ENCODE measurements at places on chromosomes 4 and X. TPM values are rescaled to one million over a fixed set of nuclear protein-coding genes. Genes with fewer than 3 reads are reported as not detected.

DNA sequence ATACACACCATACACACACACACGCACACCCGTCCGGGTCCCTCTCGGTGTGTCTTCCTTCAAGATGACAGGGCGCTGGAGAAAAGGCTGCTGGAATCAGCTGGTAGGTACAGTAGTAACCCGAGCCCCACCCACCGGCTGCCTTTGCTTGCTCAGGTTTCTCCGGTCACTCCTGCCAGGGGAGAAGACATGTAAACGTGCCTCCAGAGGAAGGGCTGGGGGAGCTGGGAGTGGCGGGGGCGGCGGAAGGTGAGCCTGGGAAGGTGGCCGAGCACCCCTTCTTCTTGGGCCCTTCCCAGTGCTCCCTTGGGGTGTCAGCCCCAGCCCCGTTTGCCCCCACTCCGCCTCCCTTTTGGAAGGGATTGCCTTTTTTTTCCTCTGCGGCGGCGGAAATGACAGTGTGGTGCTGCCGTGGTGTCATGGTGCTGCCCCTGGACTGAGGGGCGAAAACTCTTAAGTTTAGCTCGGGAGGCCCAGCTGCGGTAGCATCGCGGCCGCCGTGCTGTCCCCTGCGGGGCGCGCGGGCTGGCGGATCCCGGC, at the start of gene MID2:
Gene MID2 (plus strand): TSS at position 169 of the 540 bp plus-strand sequence. CDS start 561 bp downstream, outside the sequence.
- H3K27ac ChIP-seq: peak within 1 kb of the TSS; percentile 63
- H3K4me1 ChIP-seq: no peaks in the 10 kb centered on the region
- DNase-seq: no peak
- H3K27me3 ChIP-seq: peaks cover 5% of the 10 kb centered on the region
- H3K4me3 ChIP-seq: peak within 1 kb of the TSS; percentile 41
- no peaks in the 10 kb centered on the region for H3K36me3 ChIP-seq

- no peaks in the 10 kb centered on the region for H3K27me3 ChIP-seq
- H3K4me3 ChIP-seq: peak overlapping the region; percentile 21
- H3K27ac ChIP-seq: peak overlapping the region; percentile 69
- no peaks in the 10 kb centered on the region for H3K36me3 ChIP-seq
- peaks cover 5% of the 10 kb centered on the region for H3K4me1 ChIP-seq
- DNase-seq: no peak
These were observed 197.3 kb downstream of the OR13H1 start for GRCh38 chrX:131741103-131741581.

Gene ZFYVE28
- total RNA-seq: 9.6 TPM

DNA sequence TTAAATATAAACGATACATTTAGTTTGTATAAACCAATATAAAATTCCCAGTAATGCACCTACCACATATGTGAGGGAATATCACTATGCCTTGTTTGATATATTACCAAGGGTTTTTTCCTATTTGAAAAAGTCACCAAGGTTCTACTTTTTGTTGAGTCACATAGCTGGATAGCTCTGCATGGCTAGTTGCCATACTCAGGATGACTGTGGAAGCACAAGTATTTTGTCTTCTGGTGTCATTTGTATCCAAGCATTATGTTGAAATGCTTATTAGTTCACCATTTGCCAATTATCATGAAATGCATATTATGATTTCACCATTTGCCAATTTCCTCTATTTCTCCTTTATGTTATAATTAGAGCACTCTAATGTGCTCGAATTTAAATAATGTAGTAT, 162.7 kb upstream of the TTC29 start:
- H3K4me3 ChIP-seq: no peak overlapping the region
- no peaks in the 10 kb centered on the region for H3K4me1 ChIP-seq
- no peak for DNase-seq
- H3K27ac ChIP-seq: no peak overlapping the region
- no peaks in the 10 kb centered on the region for H3K27me3 ChIP-seq

Gene IBSP
- total RNA-seq: 2.6 TPM

DNA sequence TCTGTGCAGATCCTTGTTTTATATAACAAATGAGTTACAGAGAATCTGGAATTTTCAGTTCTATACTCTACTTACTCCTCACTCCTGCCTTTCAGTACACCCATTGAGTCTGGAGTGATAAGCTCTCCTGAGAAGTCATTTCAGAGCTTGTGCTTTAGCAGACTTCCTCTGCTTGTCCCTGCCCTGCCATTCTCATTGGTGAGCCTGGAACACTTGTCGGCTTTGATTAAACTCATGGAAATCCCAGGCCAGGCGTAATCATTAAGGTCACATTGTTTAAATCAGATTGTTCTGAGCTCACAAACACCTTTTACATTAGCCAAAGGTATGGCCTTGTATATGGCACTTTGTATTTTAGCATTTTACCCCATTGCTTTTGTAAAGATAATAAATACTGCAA, 102.7 kb downstream of the CNKSR2 start:
- no peak for DNase-seq
- H3K36me3 ChIP-seq: no peaks in the 10 kb centered on the region
- no peaks in the 10 kb centered on the region for H3K27me3 ChIP-seq
- no peak overlapping the region for H3K4me3 ChIP-seq
- no peaks in the 10 kb centered on the region for H3K4me1 ChIP-seq
- no peak overlapping the region for H3K27ac ChIP-seq

- H3K4me3 ChIP-seq: no peak overlapping the region
- H3K4me1 ChIP-seq: no peaks in the 10 kb centered on the region
- no peaks in the 10 kb centered on the region for H3K36me3 ChIP-seq
- H3K27ac ChIP-seq: no peak overlapping the region
- no peak for DNase-seq
- no peaks in the 10 kb centered on the region for H3K27me3 ChIP-seq
These were observed 32.7 kb downstream of the ACSL1 start for GRCh38 chr4:184792950-184793555.

DNA sequence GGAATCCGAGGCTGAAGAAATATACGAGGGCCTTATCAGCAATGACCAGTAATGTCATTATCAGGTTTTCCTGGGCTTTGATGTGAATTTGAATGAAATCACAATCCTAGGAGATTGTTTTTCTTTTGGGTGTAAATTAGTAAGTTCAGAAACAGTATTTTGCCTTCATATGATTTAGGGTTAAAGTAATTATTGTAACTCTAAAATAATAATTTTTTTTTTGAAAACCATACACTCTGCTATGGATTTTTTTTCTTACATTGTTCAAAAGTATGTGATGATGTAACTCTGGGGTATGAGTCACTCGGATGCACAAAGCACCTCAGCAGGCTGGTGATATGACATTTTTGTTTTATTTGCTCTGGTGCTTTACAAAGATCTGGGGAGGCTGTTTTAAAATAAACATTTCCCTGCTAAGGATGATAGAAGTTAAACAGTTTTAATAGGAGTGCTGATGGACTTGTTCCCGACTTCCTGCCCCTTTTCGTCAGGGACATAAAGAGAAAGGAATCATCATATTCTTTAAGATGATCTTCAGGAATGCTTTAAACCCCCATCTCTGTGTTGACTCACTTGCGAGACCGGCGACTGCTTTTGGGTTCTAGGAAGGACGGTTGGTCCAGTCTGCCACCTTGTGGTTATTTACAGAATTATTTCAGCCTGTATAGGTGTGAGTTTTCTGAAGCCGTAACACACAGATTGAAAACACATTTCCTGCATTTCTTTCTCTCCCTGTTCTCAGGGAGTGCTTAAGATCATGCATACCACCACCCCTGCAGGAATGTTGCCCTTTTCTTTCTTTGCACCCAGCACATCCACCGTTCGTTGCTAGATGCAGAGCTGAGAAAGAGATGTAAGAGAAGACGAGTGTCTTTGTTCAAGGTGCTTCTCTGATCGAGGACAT, 72.5 kb downstream of the RAPGEF2 start:
- peak; percentile 97 for DNase-seq
- no peaks in the 10 kb centered on the region for H3K27me3 ChIP-seq
- H3K4me3 ChIP-seq: no peak overlapping the region

Gene FDCSP
- total RNA-seq: not detected

Gene GRID2
- total RNA-seq: 19.7 TPM

- no peaks in the 10 kb centered on the region for H3K4me1 ChIP-seq
- H3K27ac ChIP-seq: no peak overlapping the region
- no peaks in the 10 kb centered on the region for H3K36me3 ChIP-seq
- DNase-seq: no peak
- no peak overlapping the region for H3K4me3 ChIP-seq
These were observed 104.6 kb downstream of the DTHD1 start for GRCh38 chr4:36385951-36386571.

Gene PPAT
- total RNA-seq: 22.4 TPM

Gene RNF113A
- total RNA-seq: 16.0 TPM

DNA sequence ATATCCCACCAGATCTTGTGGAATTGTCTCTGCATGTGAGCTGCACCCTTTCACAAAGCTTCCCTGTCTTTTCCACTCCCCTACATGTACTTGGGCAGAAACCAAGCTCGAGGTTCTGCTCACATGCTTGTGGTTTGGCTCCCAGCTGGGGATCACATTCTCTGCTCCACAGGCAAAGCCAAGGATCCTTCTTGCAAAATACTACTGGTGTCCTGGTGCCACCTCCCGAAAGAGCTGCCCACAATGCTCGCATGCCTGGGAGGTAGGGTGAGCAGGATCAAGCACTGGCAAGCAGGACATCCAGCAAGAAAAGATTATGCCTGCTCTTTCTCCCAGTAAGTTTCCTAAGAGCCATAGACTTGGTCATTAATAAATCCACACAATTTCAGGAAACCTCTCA, 45.1 kb upstream of the PPARGC1A start:
- no peaks in the 10 kb centered on the region for H3K27me3 ChIP-seq
- H3K4me3 ChIP-seq: no peak overlapping the region
- no peak for DNase-seq
- no peak overlapping the region for H3K27ac ChIP-seq
- peaks cover 6% of the 10 kb centered on the region for H3K4me1 ChIP-seq

GRCh38 chr4:163818673-163819072, 324.2 kb downstream of the TMA16 start:
- no peaks in the 10 kb centered on the region for H3K27me3 ChIP-seq
- no peak overlapping the region for H3K27ac ChIP-seq
- no peak overlapping the region for H3K4me3 ChIP-seq
- DNase-seq: no peak

GRCh38 chrX:51889851-51890250, 3.6 kb upstream of the MAGED1 start:
- no peaks in the 10 kb centered on the region for H3K27me3 ChIP-seq
- no peaks in the 10 kb centered on the region for H3K36me3 ChIP-seq
- no peak overlapping the region for H3K4me3 ChIP-seq
- DNase-seq: no peak

DNA sequence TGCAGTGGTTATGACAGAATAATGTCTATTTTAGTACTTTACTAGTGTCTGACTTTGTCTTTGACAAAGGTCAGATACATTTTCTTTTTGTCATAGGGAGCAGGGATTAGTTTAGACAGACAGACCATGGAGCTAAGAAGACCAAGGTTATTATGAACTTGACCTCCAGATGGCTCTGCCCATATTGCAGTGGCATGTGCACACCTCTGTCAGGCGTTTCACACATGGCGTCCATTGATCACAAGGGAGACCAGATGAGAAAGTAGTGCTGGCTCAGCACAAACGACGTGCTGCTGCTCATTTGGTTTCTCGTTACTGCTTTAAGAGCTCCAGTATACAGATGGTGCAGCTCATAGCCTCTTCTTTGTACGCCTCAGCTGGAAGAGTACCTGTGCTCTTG, 56.3 kb upstream of the HPSE start:
- DNase-seq: no peak
- H3K4me1 ChIP-seq: peaks cover 3% of the 10 kb centered on the region
- H3K27ac ChIP-seq: no peak overlapping the region
- H3K36me3 ChIP-seq: no peaks in the 10 kb centered on the region

DNA sequence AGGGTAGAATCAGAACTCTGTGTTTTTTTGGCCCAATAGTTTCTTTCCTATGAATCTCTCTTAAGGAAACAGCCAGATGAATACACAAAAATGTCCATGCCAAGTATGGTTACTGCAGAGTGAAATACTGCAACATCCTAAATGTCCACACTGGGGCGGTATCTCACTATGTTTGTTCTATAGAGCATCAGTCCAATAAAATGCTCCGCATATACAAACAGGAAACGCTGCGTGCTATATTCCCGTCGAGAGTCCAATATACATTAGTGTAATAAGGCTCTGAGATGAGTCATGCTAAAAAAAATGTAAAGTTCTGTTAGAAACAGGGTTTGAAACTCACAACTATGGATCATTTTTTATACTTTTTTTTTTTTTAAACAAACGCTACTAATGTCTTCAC, 72.9 kb upstream of the ENOX2 start:
- DNase-seq: peak; percentile 87
- no peaks in the 10 kb centered on the region for H3K36me3 ChIP-seq
- peaks cover 3% of the 10 kb centered on the region for H3K27me3 ChIP-seq

Gene CENPVL2
- total RNA-seq: 0.83 TPM

GRCh38 chr4:11293866-11294265, 134.8 kb downstream of the HS3ST1 start:
- no peak for DNase-seq
- H3K27ac ChIP-seq: no peak overlapping the region
- H3K4me1 ChIP-seq: no peaks in the 10 kb centered on the region
- H3K36me3 ChIP-seq: no peaks in the 10 kb centered on the region
- no peak overlapping the region for H3K4me3 ChIP-seq

Gene OPRPN
- total RNA-seq: not detected

DNA sequence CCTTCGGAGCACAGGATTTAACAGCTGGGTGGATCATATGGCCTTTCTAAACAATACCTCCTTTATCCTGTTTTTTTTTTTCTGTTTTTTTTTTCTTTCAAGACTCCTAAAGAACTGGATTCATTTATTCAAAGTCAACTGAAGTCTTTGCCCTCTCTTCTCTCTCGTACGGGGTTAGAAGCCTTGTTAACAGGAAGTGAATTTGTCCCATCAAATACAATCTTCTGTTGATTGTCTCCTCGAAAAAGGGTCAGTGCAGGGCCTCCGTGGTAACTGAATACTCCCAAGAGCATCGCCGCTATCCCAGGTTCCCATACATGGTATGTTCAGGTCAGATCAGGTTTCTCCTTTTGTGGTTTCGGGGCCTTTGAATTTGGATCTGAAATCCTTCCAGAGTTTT, 1.8 kb upstream of the TMEM128 start:
- H3K27ac ChIP-seq: no peak overlapping the region
- H3K4me3 ChIP-seq: no peak overlapping the region
- H3K27me3 ChIP-seq: no peaks in the 10 kb centered on the region
- H3K4me1 ChIP-seq: peaks cover 28% of the 10 kb centered on the region
- DNase-seq: no peak

DNA sequence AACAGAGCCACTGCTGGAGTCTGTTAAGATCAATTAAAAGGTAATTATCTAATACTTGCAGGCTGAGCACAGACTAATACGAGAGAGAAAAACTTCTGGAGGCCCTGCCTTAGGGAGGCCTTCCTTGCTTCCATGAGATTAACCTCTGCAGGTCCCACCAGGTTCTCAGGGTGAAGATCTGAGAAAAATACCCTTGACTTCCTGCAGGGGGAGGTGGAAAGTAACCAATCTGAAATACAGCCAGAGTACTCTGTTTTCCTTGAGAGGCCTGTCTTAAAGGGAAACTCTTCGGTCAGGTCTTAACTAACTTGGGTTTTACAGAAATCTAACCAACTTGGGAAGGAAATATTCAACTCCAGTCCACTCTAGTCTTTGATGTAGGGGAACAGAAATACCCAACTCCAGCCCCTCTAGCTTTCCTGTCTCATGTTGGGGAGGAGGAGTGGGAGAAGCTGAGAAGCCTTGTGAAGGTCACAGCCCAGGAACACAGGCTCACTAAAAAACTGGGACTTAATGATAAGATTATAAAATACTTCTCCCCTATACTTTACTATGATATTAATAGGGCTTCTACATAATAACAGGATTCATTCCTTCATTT, 77.1 kb downstream of the TBCK start:
- H3K27ac ChIP-seq: no peak overlapping the region
- DNase-seq: no peak
- no peak overlapping the region for H3K4me3 ChIP-seq
- no peaks in the 10 kb centered on the region for H3K27me3 ChIP-seq

Gene VSIG4
- 29.2 TPM for total RNA-seq
